ENCODE measurements at places on chromosomes 2 and 18.

GRCh38 chr2:39693245-39693644 lies 27.5 kb downstream of the TMEM178A start:
- no peak for DNase-seq

DNA sequence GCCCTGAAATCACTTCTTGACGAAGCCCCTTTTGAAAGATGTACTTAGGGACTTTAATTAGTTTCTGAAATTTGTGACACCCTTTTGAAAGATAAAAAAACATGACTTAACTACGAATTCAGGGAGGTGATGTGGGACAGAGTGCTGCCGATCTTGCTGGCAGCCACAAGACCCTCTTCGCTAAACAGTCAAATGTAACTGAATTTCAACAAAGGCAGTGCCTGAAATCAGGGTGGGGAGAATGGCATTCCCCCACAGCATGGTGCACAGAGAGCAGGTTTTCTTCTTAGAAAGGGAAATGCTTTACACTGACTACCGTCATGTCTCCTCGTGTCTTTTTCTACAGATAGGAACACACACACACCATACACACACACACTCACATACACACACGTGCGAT lies 640.2 kb upstream of the POU3F3 start:
- no peak for DNase-seq

- no peak for DNase-seq
Observed at GRCh38 chr2:181540421-181540820, 83.2 kb downstream of the ITGA4 start.

GRCh38 chr2:31269087-31269486 lies 35.1 kb downstream of the EHD3 start:
- no peak for DNase-seq

- no peak for DNase-seq
Observed at GRCh38 chr2:239298116-239298804, 102.6 kb downstream of the HDAC4 start.

DNA sequence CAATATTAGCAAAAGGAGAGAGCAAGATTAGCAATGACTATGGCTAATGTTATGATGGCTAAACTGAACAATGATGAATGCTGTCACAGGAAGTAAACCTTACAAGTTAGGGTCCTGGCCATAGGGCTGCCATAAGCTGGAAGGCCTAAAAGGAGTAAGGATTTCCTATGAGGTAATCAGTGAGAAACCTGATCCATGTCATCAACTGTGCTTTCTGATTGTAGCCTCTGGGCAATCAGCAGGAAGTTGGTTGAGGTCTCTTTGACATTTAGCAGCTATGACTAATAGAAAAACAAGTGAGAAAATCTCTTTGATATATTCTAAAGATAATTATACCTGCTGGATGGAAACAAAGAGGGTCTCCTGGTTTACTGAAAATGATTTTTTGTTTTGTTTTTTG lies 193.0 kb downstream of the RAB3GAP1 start:
- no peak for DNase-seq

- no peak for DNase-seq
Observed at GRCh38 chr2:68726608-68727367, 7.8 kb upstream of the ARHGAP25 start.

DNA sequence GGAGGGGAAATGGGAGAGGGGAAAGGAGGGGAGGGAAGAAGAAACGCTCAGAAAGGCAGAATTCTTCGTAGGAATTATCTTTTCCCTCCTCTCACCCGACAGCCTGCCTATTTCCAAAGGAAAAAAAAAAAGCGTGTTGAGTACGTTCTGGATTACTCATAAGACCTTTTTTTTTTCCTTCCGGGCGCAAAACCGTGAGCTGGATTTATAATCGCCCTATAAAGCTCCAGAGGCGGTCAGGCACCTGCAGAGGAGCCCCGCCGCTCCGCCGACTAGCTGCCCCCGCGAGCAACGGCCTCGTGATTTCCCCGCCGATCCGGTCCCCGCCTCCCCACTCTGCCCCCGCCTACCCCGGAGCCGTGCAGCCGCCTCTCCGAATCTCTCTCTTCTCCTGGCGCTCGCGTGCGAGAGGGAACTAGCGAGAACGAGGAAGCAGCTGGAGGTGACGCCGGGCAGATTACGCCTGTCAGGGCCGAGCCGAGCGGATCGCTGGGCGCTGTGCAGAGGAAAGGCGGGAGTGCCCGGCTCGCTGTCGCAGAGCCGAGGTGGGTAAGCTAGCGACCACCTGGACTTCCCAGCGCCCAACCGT lies at the start of gene GAD1:
TSS of gene GAD1 (plus strand) at position 384 of the 589 bp plus-strand sequence. CDS start 1,705 bp downstream, outside the sequence.
- no peak for DNase-seq

GRCh38 chr2:216426166-216426777 lies 14.0 kb downstream of the SMARCAL1 start:
- no peak for DNase-seq

GRCh38 chr2:176162911-176163671 lies 6.0 kb downstream of the HOXD3 start:
- no peak for DNase-seq

DNA sequence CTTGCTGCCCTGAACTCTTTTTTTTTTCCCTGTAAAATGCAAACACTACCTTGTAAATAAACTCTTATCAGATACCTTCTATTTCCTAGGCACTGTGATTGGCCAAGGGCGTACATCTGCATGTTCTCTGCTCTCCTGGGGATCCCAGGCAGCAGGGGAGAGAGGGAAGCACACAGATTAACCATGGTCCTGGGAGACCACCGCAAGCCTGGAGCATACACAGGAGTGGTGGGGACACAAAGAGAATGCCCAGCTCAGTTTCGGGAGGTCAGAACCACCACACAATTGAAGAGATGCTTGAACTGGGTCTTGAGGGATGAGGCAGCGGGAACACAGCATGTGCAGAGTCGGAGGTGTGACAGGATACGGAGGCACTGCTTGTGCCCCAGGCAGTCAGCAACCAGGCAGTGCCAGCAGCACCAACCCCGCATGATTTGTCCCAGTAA lies 2.1 kb downstream of the GREB1 start:
- no peak for DNase-seq

GRCh38 chr2:29765721-29766120 lies 155.7 kb downstream of the ALK start:
- no peak for DNase-seq

GRCh38 chr2:169110916-169111315 lies 41.6 kb downstream of the DHRS9 start:
- no peak for DNase-seq

DNA sequence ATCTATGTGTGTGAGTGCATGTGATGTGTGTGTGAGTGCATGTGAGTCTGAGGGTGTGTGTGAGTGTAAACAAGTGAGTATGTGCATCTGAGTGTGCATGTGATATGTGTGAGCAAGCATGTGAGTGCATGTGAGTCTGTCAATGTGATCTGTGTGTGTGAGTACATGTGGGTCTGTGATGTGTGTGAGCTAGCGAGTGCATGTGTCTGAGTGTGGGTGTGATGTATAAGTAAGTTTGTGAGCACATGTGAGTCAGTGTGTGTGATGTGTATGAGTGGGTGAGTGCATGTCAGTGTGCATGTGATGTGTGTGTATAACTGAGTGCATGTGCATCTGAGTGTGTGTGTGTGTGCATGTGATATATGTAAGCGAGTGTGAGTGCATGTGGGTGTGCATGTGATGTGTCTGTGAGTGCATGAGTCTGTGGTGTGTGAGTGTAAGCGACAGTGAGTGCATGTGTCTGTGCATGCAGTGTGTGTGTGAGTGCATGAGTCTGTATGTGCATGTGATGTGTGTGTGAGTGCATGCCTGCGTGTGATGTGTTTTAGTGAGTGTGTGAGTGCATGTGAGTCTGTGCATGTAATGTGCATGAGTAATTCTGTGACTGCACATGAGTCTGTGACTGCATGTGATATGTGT lies 44.1 kb downstream of the COPS8 start:
- DNase-seq: no peak

- DNase-seq: no peak
Observed at GRCh38 chr2:160394153-160394552, 99.5 kb downstream of the RBMS1 start.

DNA sequence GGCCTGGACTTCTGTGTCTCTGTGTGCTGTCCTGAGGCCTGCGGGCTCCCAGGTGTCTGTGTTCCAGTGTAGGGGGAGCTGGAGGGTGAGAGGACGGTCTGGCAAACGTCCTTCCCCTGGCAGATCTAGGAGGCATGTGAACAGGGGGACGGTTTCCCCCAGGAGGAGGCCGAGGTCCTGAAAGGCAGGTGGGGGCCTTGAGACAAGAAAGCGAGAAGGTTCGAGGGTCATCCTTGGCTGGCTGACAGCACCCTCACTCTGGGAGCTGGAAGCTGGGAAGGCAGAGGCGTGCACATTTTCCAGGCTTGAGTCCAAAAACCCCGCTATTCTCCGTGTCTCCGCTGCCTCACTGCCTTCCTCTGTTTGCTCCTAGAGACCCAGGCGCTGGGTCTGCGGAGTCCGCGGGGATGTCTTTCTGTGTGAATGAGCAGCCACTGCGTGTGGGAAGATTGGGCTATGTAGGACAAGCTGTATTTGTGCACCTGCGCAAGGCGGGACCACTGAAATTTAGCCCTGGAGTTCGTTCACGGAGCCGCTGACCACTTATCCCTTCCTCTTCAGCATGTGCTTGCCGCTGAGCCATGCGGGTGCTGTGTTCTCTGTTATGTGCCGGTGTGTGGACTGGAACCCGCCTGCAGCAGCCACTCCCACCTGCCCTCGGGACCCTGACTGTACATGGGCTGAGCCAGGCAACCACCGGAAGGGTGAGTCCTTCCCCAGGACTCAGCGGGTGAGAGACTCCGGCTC lies 43.7 kb downstream of the TWIST2 start:
- DNase-seq: no peak

- no peak for DNase-seq
Observed at GRCh38 chr2:38066421-38067115, 9.4 kb downstream of the CYP1B1 start.

GRCh38 chr2:8222979-8223694 lies 458.7 kb upstream of the ID2 start:
- no peak for DNase-seq

DNA sequence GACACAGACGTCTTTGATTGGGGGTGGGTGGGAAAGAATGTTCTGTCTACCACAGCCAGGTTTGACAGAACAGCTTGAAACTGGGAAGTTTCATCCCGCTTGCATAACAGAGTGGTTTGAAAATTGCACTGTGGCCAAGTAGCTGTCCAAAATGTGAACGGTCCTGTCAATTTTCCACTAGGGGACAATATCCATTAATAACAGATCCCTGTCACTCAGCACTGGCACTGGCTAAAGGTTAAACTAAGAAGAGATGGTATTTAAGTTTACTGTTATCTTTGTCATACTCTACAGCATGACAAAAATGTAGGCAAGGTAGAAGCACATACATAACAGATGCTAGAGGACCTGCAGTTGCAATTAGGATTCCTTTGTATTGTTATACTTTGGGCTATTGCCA lies 55.6 kb upstream of the ACMSD start:
- DNase-seq: no peak

DNA sequence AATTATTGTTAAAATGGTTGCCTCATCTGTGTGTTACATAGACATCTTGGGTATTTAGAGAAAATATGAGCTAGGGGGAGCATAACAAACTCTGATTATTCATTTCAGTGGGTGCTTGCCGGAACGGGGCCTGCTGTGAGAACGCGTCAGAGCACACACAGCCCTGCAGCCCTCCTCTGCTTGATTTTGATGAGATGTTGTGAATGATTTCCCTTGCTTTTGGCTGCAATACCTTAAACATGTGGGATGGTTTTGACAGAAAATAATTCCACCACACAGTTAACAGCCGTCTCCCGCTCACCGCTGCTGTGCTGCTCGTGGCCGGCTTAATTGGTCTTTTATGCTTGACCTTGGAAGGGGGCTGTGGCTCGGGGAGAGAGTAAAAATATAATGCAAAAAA lies 49.9 kb upstream of the TXNDC2 start:
- no peak for DNase-seq

DNA sequence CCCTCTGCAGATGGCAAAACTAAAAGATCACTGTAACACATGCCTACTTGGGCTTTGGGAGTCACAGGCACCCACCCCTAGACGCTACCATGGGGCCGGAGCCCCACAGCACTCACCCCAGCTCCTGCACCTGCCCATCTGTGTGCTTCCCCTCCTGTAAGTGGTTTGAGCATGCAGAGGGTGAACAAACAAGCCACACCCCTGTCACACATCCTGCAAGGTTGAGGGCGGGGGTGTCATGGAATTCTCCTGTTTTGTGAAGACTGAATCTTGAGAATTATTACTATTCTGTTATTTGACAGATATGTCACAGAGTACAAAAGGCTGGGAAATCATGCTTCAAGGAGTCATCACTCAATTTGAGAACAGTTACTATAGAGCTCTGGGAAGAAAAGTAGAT lies 60.9 kb downstream of the RFTN2 start:
- no peak for DNase-seq

GRCh38 chr2:217741381-217741955 lies 261.3 kb downstream of the TNS1 start:
- DNase-seq: peak; percentile 48

DNA sequence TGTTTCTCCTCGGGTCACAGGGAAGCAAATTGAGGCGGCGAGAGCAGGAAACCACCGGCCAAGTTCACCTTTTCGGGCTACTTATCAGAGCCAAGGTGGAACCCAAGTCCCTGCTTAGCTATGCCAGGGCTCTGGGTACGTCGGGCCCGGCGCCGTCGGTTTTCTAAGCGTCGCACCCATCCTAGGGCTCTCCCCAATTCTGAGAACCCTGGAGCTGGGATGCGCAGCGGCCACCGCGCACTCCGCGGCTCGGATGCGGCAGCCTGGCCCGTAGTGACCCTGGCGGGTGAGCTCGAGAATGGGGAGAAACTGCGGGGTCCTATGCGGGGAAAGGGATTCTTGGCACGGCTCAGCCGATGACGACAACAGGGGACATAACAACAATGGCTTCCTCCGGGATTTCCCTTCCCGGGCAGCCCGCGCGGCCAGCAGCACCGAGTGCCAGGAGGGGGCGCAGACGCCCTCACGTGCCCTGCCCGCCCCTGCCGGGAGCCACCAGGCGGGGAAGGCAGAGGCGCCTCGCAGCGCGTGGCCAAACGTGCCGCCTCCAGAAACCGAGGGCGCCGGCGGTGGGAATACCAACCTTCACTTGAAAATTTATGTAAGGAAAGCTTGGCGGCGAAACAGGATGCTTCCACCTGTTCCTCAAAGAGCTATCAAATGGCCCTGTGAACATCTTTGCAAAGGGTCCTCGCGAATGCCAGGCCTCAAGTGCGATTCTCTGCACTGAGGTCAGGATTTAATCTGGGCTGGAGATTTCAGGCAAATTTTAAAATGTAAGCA lies 2.1 kb upstream of the SLC30A3 start:
- no peak for DNase-seq

DNA sequence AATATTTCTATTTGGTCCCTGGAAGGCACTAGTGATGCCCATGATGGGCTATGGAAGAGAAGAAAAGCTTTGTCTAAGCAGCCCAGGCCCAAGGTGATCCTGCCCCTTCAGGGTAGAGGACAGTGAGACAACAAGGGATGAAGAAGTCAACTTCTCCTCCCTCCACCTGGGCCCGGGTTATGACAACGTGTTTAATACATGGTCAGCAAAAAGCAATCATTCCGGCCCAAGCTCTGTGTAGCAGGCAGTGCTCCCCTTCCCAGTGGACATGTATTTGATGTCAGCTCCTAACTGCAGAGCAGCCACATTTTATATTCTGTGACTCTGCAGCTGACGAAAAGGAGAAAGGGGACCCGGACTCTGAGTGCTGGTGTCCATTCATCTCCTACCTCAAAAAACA lies 67.2 kb upstream of the MFF start:
- DNase-seq: no peak

- DNase-seq: peak; percentile 49
Observed at GRCh38 chr18:3360211-3360610, 89.8 kb upstream of the TGIF1 start.
